ENCODE measurements at places on chromosomes 3 and 15.

DNA sequence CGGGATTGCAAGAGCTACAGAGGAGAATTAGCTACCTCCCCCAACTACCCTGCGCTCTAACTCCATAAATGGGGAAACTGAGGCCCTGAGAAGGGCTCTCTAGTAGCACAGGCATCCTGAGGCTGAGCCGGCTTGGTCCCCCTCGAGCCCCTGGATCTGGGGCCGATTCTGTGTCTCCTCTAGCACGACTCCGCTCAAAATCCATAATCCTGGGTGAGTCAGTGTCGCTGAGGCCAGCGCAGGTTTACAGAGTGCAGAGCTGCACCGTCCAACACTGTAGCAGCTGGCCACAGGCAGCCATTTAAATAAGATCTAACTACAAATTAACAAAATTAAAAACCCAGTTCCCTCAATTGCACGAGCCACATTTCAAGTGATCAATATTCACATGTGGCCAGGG is 10.8 kb downstream of the GATA2 start:
- no peak for DNase-seq

GRCh38 chr15:49163678-49164077 is 6.4 kb upstream of the GALK2 start:
- no peak for DNase-seq

DNA sequence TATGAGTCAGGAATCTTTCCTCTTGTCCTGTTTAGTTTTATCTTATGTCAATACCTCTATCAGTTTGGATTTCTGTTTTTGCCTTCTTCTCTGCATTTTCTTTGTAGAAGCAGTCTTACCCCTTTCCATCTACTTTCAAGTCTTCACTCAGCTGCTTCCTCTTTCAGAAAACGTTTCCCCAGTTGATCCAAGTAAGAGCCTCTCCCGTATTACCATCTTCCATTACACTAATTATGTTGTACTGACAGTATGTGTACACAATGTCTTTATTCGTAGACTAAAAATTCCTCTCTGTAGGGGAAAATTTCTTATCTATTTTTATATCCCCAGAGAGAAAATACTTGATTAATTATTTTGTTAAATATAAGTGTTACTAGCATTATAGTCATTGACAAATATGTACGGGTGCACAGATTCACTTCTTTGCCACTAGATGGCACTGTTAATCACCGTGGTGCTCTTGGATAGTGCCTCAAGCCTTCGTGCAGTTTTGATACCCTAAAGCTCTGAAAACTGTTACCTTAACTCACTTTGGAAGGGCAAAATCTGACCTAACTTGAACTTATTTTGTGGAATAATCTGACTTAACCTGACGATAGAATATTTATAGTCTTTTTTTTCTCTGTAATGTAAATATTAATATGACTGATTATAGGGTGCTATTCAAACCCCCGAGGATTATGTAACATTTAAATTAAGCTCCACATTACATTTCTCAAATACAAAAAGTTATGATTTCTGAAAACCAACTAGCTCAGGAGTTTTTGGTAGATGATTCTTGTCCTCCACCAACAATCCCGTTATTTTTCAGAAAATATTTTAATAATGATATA is 74.2 kb upstream of the POU1F1 start:
- no peak for DNase-seq

- no peak for DNase-seq
Measured at GRCh38 chr15:31313223-31313622, 13.4 kb upstream of the KLF13 start.

- DNase-seq = no peak
Measured at GRCh38 chr15:29104566-29104880, 165.1 kb downstream of the NSMCE3 start.

GRCh38 chr3:49805897-49806701 is 3.0 kb downstream of the INKA1 start:
- DNase-seq = no peak

- no peak for DNase-seq
Measured at GRCh38 chr3:138948371-138949001, 1.5 kb downstream of the FOXL2NB start.

DNA sequence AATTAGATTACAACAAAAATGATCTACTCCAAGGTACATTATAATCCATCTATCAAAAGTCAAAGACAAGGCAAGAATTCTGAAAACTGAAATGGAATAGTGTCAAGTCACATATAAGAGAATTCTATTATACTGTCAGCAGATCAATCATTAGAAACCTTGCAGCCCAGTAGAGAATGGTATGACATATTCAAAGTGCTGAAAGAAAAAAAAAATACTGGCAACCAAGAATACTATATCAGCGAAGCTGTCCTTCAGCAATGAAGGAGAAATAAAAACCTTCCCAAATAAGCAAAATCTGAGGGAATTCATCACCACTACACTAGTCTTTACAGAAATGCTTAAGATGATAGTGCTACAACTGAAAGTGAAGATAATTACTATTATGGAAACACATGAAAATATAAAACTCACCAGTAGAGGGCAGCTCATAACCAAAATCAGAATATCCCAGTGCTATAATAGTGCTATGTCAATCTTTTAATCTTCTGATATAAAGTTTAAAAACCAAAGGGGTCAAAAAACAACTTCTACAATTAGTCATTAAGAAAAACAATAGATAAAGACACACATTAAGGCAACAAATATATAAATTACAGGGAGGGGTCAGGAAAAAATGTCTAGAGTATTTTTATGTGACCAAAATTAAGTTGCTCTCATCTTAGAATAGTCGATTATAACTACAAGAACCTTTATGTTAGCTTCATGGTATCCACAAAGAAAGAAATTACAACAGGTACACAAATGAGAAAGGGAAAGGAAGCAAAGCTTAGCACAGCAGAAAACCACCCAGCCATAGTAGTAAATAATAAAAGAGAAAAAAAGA is 190.7 kb upstream of the CNTN6 start:
- no peak for DNase-seq

DNA sequence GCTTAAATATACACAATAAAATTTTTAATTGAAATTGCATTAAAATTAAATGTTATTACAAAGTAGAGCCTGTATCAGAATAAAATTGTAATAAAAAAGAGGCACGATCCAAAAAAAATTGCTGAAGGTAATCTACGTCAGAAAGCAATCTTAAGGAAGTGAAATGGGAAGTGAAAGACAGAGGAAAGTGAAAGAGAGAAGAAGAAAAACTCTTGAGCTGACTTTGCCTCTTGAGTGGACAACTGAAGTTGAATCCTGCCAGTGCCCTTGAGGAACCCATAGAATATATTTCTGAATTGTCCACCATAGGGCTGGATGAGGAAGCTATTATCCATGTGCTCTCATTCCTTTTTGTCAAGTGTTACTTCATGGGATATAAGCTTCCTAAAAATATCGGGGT is 285.1 kb upstream of the STAC start:
- no peak for DNase-seq

- DNase-seq = no peak
Measured at GRCh38 chr3:180918542-180918941, 6.1 kb downstream of the FXR1 start.

- no peak for DNase-seq
Measured at GRCh38 chr3:171165983-171166382, 139.5 kb upstream of the SLC2A2 start.

DNA sequence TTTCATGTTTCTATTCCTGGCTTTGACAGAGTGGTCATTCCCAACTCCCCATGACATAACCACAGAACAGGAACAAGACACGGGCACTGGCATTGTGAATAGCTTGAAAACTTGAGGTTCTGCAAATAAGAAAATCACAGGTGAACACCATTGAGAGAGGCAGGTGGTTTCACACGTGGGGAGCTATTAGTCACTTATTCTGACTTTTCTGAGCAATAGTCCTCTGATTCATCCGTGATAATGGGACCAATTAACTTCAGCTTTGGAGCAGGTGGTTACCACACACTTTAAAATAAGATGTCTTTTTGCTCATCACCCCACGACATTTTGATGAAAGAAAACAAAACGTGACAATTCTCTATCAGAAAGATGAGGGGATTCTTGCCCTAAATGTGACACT is 224.7 kb downstream of the KLF13 start:
- no peak for DNase-seq

GRCh38 chr15:93965304-93965908 is 266.0 kb upstream of the MCTP2 start:
- no peak for DNase-seq

GRCh38 chr15:69389426-69389825 is 24.7 kb upstream of the KIF23 start:
- DNase-seq = no peak

- no peak for DNase-seq
Measured at GRCh38 chr3:31305340-31305739, 227.4 kb upstream of the STT3B start.

- DNase-seq = no peak
Measured at GRCh38 chr15:71244250-71244649, 129.0 kb downstream of the THSD4 start.

- DNase-seq = no peak
Measured at GRCh38 chr3:37762698-37763097, 99.0 kb upstream of the CTDSPL start.

DNA sequence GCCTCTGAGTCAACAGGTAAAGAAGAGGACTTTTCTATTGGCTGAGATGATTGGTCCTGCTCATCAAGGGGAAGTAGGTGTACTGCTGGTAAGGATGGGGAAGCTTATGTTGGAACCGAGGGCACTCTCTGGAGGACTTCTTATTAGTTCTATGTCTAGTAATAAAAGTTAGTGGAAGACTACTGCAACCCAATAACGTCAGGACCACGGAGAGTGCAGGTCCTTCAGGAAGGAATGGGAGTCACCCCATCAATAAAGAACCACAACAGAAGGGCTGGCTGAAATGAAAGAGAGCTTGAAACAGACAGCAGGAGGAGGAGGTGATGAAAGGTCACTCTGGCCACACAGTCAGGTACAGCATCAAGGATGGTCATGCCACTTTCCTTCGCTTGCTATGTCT is 68.8 kb upstream of the PRR23E start:
- no peak for DNase-seq

DNA sequence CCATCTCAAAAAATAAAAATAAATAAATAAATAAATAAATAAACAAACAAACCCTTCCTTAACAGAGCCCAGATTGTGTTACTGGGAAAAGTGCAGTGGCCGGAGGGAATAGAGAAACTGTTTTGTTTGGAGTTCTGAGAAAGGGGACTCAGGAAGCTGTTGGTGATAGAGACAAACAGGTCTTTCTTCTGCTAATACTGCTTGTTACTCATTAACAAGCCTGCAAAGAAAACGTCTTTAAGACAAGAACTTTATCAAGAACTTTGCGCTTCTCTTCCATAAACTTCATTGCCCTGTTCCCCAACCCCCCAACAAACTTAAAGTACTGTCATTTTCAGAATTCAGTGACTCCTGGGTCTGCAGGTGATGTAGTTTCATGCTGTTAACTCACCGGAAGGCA is 68.8 kb upstream of the GSK3B start:
- no peak for DNase-seq

GRCh38 chr3:194189243-194189791 is 53.4 kb downstream of the HES1 start:
- DNase-seq = no peak

- no peak for DNase-seq
Measured at GRCh38 chr3:195770081-195770840, 41.5 kb downstream of the MUC4 start.

GRCh38 chr3:136294176-136294575 is 44.0 kb downstream of the PCCB start:
- DNase-seq = no peak

DNA sequence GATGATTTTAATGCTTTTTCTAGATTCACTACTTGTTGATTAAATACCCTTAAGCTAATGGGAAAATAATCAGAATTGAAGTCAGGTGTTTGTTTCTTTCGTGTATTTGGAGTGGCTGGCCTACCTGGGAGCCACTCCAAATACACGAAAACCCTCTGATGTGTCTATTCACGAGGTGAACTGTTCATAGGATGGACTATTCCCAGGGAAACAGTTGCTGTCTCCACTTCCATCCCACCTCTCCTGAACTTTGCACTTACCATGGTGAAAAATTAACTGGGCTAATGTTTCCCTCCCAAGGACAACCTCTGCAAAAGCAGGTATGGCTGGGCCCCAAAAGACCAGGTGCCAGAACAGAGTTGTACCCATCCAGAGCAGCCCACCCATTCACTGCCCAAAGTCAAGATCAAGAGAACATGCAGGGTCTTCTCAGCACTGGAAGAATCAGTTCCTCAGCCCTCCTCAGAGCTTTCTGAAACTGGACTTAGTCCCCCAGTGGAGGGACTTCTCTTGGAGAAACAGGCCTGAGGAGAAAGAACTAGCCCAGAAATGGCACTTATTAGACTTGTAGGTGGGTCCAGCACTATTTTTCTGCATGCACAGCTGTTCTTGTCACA is 2.9 kb upstream of the SMAD3 start:
- no peak for DNase-seq

DNA sequence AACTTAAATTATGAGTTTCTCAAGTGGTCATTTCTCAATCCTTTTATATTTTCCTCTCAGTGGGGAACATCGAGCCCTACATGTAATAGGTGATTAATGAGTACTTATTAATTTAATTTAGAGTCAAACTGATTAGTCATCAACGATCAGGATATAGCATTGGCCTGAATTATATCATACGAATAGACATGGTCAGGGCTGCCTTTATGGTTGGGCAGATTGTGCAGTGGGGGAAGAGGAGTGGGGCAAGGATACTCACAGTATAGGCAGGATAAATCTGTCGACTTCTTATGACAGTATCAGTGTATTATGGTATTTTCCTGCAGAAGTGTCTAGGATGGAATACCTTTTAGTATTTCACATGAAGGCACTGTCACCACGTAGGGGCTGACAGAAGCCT is 27.0 kb downstream of the C2CD4A start:
- DNase-seq = no peak

DNA sequence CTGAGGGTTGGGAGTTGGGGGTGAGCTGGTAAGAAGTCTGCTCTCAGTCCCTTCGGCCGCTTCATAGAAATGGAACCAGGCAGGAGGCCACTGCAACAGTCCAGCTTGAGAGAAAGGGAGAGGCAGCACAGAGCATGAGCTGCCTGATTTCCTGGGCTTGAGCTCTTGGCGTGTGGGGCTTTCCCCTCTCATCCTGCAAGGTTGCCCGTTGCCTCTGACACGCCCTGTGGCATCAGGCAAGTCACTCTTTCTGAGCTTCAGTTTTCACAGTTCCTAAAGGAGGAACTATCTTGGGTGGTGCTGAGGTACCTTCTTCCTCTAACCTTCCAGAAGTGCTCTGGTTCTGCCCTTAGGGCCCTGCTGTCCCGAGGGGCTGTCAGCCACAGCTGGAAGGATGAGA is 4.9 kb downstream of the MESP2 start:
- no peak for DNase-seq

GRCh38 chr15:31276596-31277298 is 49.9 kb upstream of the KLF13 start:
- DNase-seq = no peak

- DNase-seq = no peak
Measured at GRCh38 chr3:140816372-140817195, 125.1 kb upstream of the SLC25A36 start.

GRCh38 chr15:80411788-80412288 is 7.7 kb downstream of the ARNT2 start:
- DNase-seq = no peak

DNA sequence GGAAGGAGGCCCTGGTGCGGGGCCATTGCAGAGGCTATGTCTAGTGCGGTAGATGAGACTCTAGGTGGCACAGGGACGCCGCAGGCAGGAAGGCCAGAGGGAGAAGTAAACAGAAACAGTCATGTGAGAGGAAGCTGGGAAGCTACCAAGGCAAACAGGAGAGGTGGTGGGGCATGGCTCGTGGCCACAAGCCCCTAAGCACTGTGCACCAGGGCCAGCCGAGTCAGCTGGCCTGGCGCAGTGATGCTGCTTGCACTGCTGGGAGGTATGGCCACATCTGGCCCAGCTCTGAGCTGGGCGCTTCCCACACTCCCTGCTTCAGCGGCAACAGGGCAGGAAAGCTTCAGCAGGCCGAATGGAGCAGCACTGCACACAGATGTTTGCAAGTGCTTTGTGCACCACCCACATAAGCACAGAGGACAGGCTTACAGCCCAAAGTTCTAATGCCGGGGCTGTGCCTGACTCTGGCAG is 76.6 kb downstream of the SRGAP3 start:
- no peak for DNase-seq
